Right lung (tissue), 10 donors: ENCODE measurements at places on chromosomes 12 and 14.
A peak's percentile ranks its signal among the peaks of the same experiment; 100 is the strongest.

DNA sequence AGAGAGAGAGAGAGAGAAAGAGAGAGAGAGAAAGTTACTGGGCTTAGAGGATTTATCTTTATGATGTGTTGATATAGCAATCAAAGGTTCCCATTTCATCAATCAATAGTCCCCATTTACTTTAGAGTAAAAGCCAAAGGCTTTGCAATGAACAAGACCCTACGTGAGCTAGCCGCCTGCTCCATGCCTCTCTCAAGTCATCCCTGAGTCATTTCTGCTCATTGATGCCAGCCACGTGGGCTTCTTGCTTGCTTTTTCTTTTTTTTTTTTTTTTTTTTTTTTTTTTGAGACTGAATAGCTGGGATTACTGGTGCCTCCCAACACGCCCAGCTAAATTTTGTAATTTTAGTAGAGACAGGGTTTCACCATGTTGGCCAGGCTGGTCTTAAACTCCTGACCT lies 70.9 kb downstream of the GPR135 start:
- no peak for DNase-seq

DNA sequence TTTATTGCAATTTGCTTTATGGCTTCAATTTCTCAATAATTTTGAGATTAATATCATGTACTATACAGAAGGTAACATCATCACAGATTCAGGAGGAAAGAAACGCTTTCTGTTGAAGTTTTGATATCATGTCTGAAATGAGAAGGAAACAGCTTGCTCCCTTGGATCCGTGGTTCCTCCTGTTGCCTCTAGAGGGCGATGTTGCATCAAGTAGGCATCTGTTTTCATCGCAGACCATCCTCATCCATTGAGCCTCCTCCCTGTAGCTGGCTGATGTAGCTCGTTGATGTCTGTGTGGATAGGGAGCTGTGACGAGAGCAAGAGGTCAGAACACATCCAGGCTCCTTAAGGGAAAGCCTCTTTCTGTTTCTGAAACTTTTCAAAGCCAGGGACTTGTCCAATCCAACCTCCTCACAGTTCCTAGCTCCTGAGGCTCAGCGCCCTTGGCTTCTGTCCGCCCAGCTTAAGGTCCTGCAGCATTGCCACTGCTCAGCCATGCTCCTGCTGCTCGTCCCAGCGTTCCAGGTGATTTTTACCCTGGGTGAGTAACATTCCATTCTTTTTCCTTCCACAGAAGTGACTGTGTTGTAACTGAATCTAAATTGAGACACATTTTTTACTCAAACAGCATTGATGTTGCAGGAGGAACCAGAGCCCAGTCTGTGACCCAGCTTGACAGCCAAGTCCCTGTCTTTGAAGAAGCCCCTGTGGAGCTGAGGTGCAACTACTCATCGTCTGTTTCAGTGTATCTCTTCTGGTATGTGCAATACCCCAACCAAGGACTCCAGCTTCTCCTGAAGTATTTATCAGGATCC lies 304.8 kb upstream of the OR4E1 start:
- peak; percentile 25 for DNase-seq

DNA sequence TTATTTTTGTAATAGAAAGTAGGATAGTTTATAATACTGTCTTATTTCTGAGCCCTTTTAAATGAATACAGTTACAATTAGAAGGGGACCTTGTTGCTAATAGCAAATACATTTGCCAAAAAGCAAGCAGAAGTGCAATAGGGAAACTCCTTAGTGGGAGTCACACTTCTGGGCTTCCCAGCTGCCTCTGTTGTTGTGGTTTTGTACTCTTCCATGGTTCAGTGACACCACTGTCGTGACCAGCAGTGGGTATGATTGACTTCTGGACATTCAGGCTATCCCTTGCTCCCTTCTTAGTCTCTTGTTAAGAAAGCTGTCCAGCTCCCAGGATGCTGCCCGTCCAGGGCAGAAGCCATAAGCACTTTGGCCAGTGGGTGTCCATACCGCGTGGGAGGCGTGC lies 22.6 kb downstream of the TCTN1 start:
- DNase-seq, result no peak

DNA sequence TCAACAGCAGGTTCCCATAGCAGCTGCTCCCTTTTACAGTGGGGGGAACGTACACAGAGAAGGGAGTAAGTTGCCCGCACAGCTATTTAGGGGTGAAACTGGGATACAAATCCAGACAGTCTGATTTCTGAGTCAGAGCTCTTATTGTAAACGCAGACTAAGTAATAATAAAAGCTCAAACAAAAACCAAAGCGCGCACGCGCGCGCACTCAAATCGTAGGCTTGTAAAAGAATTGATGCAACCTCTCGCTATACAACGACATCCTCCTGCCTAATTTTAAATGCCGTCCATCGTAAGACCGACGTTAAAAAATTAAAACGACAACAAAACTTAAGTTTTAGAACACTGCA lies 747 bp upstream of the DACT1 start:
- peak; percentile 71 for DNase-seq

DNA sequence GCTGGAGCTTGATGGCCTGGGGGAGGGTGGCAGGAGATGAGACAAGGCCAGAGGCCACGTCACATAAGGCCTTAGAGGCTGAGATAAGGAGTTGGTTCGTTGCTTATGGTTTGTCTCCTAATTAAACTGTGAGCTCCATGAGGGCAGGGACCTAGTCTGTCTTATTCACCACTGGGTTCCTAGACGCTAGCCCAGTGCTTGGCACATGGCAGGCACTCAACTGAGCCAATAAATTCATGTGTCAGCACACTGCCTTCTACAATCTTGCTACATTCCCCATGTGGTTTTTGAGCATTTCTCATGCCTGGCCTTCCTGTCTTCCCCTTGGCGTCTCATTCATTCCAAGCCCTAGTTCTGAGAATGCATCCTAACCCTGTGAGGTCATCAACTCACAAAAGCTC lies 92.5 kb upstream of the MED13L start:
- no peak for DNase-seq

- no peak for DNase-seq
Measured at GRCh38 chr12:94244165-94245133, 96.1 kb downstream of the PLXNC1 start.

DNA sequence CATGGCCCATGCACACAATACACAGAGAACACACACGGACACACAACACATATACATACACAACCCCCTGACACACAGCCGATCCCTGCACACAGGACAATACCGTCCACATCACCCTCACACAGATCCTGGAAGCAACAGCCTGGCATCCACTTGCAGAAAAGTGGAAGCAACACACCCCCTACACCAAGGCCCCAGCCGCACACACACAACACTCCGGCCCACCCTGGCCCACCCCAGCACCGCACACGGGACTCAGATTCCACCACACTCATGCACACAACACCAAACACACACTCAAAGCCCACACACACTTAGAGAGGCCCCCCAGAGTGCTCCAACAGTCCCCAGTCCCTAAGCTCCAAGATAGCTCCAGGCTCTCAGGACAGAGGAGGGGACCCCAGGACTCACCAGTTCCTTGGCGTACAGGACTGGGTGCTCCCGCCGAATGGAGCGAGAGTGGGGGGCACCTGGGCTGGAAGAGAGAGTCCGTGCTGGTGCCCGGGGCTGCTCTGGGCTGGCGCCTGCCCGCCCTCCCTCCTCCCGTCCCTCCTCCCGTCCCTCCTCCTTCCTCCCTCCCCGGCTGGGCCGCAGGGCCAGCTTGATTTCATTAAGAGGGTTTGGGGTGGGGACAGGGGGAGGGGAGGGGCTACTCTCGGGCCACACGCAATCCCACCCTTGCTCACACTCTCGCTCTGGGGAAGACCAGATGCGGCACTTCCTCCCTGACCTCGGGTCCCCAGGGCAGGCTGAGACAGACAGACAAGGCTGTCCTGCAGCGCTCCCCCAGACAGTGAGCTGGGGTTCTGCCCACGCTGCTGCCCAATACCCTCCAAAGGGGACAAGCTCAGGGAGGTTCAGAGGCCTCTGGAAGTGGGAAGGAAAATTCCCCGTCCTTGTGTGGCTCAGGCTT lies at the start of gene TMEM119:
Gene TMEM119, minus strand, starts transcription at position 526 of the 913 bp plus-strand sequence. CDS start 5,701 bp downstream, outside the sequence.
- peak; percentile 85 for DNase-seq

GRCh38 chr12:30000401-30000800 lies 216.7 kb upstream of the TMTC1 start:
- DNase-seq, result no peak

- DNase-seq, result no peak
Measured at GRCh38 chr14:23209651-23210423, 26.4 kb upstream of the SLC7A8 start.

- peak; percentile 75 for DNase-seq
Measured at GRCh38 chr14:97977651-97978261, 1180.6 kb downstream of the VRK1 start.

GRCh38 chr14:103385929-103386712 lies 906 bp downstream of the MARK3 start:
- DNase-seq, result no peak

- DNase-seq, result no peak
Measured at GRCh38 chr12:19223695-19224094, 94.2 kb downstream of the PLEKHA5 start.

DNA sequence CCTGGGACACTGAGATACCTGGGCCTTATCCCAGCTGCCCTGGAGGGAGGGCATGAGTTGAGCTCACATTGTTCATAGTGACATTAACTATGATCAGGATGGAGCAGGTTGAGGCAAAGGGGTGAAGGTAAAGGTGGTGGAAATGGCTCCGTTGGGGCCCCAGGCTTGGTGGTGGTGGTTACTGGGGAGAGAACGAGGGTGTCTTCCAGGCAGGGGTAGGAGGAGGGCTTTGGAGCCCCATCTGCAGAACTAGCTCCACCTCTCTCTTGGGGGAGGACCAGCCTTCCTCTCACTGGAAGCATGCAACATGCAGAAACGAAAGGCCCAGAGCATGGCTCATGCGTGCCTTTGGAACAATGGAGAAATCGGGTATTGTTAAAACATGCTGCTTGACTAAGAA lies 217.0 kb downstream of the SLC41A2 start:
- DNase-seq, result no peak

GRCh38 chr14:90844321-90844720 lies 28.1 kb upstream of the TTC7B start:
- DNase-seq, result no peak

- no peak for DNase-seq
Measured at GRCh38 chr14:92880851-92881250, 42.1 kb upstream of the CHGA start.

DNA sequence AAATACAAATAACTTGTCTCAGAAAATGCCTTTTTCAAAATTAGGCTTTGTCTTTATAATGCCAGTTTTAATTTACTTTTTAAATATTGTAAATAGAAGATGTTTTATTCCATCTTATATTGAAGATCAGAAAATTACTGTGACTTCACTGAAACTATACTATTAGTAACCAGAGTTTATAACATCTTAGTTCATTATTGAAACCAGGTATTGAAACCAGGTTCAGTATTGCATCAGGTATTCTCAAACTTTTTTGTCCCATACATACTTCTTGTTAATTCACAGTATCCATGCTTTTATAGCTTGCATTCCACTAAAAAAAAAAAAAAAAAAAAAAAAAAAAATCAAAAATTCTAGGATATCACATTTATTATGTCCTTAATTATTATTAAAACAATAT lies 227.5 kb downstream of the GXYLT1 start:
- DNase-seq, result no peak

DNA sequence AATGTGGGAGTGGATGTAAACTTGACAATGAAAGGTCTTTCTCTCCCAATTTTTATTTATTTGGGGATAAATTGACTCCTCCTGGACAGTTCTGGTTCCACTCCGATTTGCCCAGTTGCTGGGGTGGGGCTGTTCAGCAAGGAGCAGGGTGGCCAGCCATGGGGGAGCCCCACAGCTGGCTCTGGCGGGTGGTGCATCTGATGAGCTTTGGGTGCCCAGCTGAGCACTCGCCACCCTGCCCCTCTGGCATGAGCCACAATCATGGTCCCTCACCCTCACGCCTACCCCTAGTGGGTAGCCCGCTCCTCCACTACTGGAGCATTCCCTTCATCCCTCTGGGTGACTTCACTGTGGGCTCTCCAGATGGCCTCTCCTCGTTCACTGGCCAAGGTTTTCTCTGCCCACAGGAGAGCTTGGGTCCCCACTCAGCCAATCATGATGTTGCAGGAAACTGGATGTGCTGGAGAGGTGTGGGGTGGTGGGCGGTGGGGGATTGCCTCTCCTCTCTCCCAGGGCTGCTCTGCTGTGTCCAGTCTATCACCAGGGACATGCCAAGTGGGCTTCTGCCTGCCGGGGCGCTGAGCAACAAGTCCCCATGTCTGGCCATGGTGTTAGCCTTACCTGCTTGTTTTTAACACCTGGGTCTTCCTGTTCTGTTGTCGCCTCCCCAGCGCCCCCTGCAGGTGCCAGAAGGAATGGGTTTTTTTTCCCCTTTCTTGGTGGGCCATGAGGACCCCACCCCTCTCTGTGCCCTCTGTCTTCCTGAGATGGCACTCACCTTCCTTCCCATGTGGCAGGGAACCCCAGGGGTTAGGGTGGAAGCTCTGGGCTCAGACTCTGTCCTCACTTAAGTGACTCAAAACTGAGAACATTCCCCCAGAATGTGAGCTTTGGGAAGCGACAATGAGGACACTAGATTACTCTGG lies 3.4 kb downstream of the CYP46A1 start:
- DNase-seq, result no peak

DNA sequence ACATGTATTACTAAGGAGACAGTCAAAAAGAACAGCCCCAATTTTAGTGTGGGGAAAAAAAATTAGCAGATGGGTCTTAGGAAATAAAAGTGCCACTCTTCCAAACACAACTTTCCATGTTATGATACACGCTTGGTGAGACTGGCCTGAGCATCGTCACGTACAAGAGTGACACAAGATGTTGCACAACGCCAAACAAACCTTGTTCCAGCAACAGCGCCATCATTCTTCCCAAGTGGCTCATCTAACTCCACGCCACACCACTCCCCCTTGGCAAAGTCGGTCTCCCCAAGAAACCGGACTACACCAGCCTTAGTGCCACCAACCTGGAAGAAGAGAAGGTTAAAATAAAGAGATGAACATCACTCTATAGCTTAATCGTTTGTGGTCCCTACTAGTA lies 58.7 kb downstream of the CLIP1 start:
- no peak for DNase-seq

DNA sequence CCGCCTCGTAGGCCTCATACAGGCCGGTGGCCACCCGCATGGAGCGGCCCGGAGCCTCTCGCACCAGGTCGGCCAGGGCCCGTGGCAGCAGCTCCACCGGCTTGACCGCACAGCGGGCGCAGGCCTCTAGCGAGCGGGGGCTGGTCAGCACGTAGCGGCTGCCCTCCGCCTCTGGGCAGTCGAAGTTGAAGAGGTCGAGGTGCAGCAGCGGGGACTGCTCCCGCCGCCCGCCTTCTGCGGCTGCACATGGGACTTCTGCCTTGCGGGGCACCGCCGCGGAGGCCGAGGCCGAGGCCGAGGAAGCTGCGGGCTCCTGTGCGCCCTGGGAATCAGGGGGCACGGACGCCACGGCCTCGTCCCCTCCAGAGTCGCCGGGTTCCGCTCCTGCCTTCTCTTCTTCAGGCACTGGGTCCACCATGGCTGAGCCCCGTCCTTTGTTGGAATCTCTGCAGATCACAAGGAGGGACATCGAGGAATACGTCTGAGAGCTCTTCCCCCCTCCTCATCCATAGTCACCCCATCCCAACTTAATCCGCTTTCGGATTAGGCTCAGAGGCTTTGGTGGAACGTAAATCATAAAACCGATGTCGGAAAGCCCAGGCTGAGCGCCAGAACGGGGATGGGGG lies 1.4 kb downstream of the CCDC177 start:
- no peak for DNase-seq

- peak; percentile 94 for DNase-seq
Measured at GRCh38 chr12:132279184-132279889, 50.1 kb downstream of the GALNT9 start.
